ENCODE measurements at places on chromosomes 12 and 14.
A peak's percentile ranks its signal among the peaks of the same experiment; 100 is the strongest.

- DNase-seq, result no peak
- peak overlapping the region; percentile 62 for H3K4me3 ChIP-seq
- peaks cover 7% of the 10 kb centered on the region for H3K4me1 ChIP-seq
- no peaks in the 10 kb centered on the region for H3K36me3 ChIP-seq
- H3K27ac ChIP-seq, result no peak overlapping the region
These were observed 1.6 kb downstream of the METTL3 start for GRCh38 chr14:21509432-21510143.

DNA sequence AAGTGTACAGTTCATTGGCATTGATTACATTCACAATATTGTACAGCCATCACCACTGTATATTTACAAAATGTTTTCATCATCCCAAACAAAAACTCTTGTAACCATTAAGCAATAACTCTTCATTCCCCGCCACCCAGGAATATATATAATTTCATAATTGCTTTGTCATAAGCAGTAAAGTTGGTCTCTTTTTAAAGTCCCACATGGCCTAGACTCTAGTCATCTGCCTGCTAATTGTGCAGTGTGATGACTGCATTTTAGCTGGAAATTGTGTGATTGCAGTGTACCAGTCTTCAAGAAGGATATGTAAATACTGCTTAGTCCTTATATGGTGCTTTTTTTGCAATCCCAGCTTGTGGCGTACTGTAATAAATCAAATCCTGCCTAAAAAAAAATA is 75.1 kb upstream of the ATP2A2 start:
- DNase-seq, result no peak
- H3K36me3 ChIP-seq, result peaks cover 43% of the 10 kb centered on the region
- H3K27me3 ChIP-seq, result no peaks in the 10 kb centered on the region
- no peak overlapping the region for H3K4me3 ChIP-seq

DNA sequence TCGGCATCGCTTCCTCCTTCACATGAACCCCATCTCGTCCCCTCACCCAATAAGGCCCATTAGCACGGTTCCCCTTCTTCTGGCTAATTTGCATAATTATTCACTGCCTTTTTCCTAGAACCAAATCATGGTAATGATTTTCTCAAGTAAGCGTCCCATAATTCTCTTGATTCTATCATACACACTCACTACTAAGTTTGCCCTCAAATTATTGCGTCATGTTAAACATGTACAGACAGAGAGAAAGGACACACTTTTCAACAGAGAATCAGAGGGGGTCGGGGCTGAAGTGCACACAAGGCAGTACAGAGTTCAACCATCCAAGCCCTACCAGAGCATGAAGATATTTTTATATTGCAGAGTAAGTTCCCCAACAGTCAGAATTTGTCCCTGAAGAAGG is 256.6 kb downstream of the FOXN3 start:
- no peaks in the 10 kb centered on the region for H3K36me3 ChIP-seq
- H3K27me3 ChIP-seq, result no peaks in the 10 kb centered on the region
- H3K27ac ChIP-seq, result no peak overlapping the region
- no peaks in the 10 kb centered on the region for H3K4me1 ChIP-seq

GRCh38 chr12:66111605-66112004 is 18.9 kb downstream of the LLPH start:
- no peaks in the 10 kb centered on the region for H3K27me3 ChIP-seq
- no peak overlapping the region for H3K27ac ChIP-seq
- no peaks in the 10 kb centered on the region for H3K4me1 ChIP-seq
- H3K4me3 ChIP-seq, result no peak overlapping the region

GRCh38 chr12:121673013-121673511 is 3.6 kb upstream of the MORN3 start:
- no peak overlapping the region for H3K27ac ChIP-seq
- DNase-seq, result no peak
- no peaks in the 10 kb centered on the region for H3K36me3 ChIP-seq
- no peaks in the 10 kb centered on the region for H3K27me3 ChIP-seq
- peak overlapping the region; percentile 40 for H3K4me3 ChIP-seq

GRCh38 chr12:130142736-130143135 is 19.5 kb upstream of the FZD10 start:
- no peaks in the 10 kb centered on the region for H3K4me1 ChIP-seq
- no peak for DNase-seq
- H3K36me3 ChIP-seq, result no peaks in the 10 kb centered on the region
- no peak overlapping the region for H3K4me3 ChIP-seq
- H3K27me3 ChIP-seq, result peaks cover 78% of the 10 kb centered on the region
- H3K27ac ChIP-seq, result no peak overlapping the region

DNA sequence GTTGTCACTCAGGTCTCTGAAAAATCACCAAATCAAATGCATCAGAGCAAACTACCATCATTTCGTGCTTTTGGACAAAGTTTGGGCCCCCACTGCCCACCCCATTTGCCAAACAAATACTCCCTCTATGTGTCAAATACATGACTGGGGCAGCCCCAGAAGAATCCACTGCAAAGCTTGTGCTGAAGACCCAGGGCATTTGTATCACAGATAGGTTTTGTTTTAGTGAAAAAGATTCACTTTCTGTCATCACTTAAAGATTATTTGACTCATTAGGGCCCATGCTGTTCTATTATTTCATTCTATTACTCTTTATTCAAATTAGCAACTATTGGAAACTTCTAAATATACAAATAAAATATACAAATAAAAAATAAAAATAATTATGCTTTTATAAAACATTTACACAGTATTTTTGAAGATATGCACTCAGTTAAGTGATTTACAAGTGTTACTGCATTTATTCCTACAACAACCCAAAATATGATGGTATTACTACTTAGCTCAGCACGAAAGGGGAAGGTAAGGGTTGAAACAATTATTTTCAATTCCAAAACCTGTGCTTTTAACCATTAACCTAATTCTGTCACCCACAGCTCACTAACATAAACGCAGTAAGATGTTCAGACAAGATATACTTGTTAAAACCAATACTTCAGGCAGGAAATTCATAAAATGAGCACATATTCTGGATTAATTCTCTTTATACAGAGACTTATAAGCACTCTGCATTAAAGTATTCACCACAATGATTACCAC is 36.5 kb downstream of the LRIG3 start:
- peaks cover 6% of the 10 kb centered on the region for H3K4me1 ChIP-seq
- DNase-seq, result no peak
- no peaks in the 10 kb centered on the region for H3K27me3 ChIP-seq
- no peak overlapping the region for H3K27ac ChIP-seq

DNA sequence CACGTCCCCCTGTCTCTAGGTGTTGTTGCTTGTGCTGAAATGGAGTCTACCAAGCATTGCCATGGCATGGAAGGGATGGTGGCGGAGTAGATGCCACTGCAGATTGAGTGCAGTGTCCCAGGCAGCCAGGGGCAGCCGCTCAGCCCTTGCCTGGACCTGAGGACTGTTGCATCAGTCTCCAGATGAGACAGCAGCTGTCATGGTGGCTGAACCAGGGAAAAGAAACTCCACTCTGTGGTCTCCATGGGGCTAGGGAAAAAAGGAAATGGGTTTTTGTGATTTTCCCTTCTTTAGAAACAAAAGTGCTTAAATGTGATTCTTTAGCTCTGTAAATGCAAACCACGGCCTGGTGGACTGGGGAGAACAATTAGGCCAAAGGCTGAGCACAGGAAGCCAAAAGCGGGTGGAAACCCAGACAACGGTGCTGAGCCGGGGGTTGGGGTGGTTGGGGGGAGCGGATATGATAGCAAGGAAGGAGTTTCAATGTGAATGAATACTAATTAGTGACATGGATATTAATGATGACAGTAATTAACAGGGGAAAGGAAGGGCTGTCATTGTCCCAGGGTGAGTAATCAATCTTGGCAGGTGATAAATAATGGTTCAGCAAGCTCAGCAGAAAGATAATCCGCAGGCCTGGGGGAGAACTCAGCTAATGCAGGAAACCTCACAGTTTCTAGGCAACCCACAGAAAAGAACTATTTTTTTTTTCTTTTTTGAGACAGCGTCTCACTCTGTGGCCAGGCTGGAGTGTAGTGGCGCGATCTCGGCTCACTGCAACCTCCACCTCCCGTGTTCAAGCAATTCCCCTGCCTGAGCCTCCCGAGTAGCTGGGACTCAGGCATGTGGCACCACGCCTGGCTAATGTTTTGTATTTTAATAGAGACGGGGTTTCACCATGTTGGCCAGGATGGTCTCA is 442.6 kb downstream of the DPF3 start:
- no peak overlapping the region for H3K4me3 ChIP-seq
- H3K36me3 ChIP-seq, result no peaks in the 10 kb centered on the region
- no peak overlapping the region for H3K27ac ChIP-seq
- H3K4me1 ChIP-seq, result peaks cover 14% of the 10 kb centered on the region
- H3K27me3 ChIP-seq, result no peaks in the 10 kb centered on the region
- no peak for DNase-seq

- no peaks in the 10 kb centered on the region for H3K27me3 ChIP-seq
- no peaks in the 10 kb centered on the region for H3K4me1 ChIP-seq
- no peaks in the 10 kb centered on the region for H3K36me3 ChIP-seq
- H3K27ac ChIP-seq, result no peak overlapping the region
These were observed 153.9 kb upstream of the RMST start for GRCh38 chr12:97308576-97309198.

GRCh38 chr14:21384494-21384851 is 654 bp upstream of the SUPT16H start:
- DNase-seq, result no peak
- H3K27me3 ChIP-seq, result no peaks in the 10 kb centered on the region
- H3K36me3 ChIP-seq, result peaks cover 30% of the 10 kb centered on the region
- peak overlapping the region; percentile 97 for H3K27ac ChIP-seq

DNA sequence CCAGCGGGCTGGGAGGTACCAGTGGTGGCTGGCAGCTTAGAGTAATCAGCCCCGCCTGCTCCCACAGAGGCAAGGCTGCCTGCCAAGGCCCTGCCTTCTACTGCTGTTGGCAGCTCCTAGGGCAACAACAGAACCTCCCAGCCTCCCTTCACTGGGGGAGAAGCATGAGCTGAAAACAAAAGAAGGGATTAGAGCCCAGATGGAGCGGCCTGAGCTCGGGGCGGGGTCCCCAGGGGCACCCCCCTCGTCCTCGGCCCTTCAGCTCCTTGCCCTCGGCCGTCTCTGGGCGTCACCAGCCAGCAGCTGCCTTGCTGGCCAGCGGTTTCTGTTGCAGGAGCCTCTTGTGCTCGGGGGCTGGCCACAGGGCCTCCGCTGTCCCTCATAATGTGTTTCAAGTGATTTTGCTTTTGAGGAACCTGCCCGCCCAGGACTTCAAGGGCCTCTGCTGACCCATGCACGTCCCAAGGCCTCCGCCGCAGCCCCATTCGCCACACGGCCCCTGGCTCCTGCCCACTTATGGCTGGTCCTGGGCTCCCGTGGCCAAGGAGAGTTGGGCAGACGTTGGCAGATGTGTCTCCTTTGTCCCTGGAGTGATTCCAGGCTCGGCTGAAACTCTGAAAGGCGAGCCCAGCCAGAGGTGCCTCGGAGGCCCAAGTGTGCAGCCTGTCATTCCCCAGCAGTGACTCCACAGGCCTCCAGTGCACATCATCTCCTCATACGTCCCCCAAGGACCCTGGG is 49.7 kb downstream of the PSMA6 start:
- DNase-seq, result peak; percentile 97
- no peaks in the 10 kb centered on the region for H3K27me3 ChIP-seq
- no peak overlapping the region for H3K4me3 ChIP-seq
- H3K4me1 ChIP-seq, result peaks cover 15% of the 10 kb centered on the region
- H3K36me3 ChIP-seq, result no peaks in the 10 kb centered on the region
- peak overlapping the region; percentile 76 for H3K27ac ChIP-seq

DNA sequence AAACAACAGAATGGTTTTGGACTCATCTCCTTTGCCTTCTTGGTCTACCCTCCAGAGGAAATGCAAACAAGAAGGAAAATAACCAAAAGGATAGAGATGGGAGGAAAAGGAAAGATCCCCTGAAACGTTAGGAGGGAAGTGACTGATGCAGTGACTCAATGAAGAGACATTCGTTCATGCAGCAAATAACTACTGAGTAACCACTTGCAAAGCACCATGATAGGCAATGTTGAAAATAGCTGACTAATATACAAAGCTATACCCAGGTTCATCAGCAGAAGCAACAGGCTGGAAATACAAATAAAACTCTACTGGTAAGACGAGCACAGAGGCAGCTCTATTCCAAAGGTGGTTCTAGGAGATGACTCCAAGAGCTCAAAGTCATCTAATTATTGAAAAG is 41.8 kb downstream of the R3HDM2 start:
- peak; percentile 65 for DNase-seq
- no peak overlapping the region for H3K4me3 ChIP-seq
- H3K27me3 ChIP-seq, result no peaks in the 10 kb centered on the region
- H3K4me1 ChIP-seq, result peaks cover 17% of the 10 kb centered on the region

DNA sequence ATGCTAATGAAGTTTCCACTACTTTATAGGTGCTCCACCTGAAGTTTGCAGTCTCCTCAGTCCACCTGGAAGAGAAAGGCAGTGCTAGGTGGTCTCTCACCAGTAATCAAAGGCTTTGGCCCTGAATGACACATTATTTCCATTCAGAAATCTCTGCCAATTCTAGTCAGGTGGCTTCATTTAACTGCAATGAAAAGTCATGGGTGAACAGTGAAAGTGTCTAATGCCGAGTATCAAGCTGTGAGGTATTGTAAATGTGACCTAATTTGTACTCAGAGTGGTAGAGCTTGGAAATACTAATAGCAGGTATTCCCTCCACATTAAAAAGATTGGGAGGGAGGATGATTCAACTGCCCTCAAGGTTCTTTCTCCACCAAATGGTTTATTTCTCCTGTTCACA is 220.9 kb upstream of the LRFN5 start:
- no peak for DNase-seq
- H3K27ac ChIP-seq, result no peak overlapping the region
- no peaks in the 10 kb centered on the region for H3K4me1 ChIP-seq
- H3K36me3 ChIP-seq, result no peaks in the 10 kb centered on the region

DNA sequence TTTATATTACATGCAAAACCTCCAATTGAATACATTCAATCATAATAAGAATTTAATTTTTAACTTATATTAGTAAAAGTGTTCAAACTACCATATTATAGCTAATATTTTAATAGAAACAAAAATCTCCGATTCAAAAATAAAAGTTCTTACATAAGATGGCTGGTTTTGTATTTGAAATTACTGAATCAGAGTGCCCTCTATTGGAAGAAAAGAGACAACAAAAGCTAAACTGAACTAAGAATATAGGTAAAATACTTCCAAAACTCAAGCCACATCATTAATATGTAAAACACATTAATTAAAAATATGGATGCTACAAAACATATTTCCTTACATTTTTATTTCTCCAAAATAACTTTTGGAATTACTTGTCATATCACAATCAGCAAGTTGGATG is 120.3 kb downstream of the GARIN6 start:
- peak; percentile 16 for DNase-seq
- no peak overlapping the region for H3K27ac ChIP-seq
- no peaks in the 10 kb centered on the region for H3K27me3 ChIP-seq
- H3K4me3 ChIP-seq, result no peak overlapping the region
- H3K4me1 ChIP-seq, result no peaks in the 10 kb centered on the region

DNA sequence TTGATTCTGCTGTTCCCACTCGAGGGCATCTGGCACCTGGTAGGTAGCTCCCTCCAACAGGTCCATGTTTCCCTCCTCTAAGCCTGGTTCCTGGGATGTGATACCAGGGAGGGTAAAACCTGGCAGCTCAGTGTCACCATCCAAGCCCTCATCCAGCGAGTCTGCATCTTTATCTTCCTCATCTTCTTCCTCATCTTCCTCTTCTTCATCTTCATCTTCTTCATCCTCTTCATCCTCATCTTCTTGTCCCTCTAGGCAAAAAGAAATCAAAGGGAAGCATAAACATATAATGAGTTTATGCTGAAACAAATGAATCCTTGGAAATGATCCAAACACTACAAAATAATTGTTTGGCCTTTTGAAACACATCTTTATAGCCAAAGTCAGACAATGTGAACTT is 55.3 kb downstream of the ARMH4 start:
- no peak for DNase-seq
- peaks cover 3% of the 10 kb centered on the region for H3K4me1 ChIP-seq
- peaks cover 24% of the 10 kb centered on the region for H3K36me3 ChIP-seq
- H3K4me3 ChIP-seq, result no peak overlapping the region
- H3K27me3 ChIP-seq, result no peaks in the 10 kb centered on the region
- H3K27ac ChIP-seq, result no peak overlapping the region

Data from cardiac muscle cell (in vitro differentiated cells and primary cell).